Panc1 (cell line): ENCODE measurements at places on chromosomes 12 and 14. TPM values are rescaled to one million over a fixed set of nuclear protein-coding genes. Genes with fewer than 3 reads are reported as not detected.

GRCh38 chr14:93108105-93108504 lies 7.6 kb downstream of the ITPK1 start:
- H3K4me3 ChIP-seq, result no peak overlapping the region
- no peak overlapping the region for H3K27ac ChIP-seq
- H3K4me1 ChIP-seq, result peaks cover 3% of the 10 kb centered on the region; the same call in 1 of the 2 replicates

- H3K27me3 ChIP-seq, result no peaks in the 10 kb centered on the region
- no peak overlapping the region for H3K27ac ChIP-seq
- H3K4me3 ChIP-seq, result no peak overlapping the region
Measured at GRCh38 chr12:97229004-97229403, 233.6 kb upstream of the RMST start.

DNA sequence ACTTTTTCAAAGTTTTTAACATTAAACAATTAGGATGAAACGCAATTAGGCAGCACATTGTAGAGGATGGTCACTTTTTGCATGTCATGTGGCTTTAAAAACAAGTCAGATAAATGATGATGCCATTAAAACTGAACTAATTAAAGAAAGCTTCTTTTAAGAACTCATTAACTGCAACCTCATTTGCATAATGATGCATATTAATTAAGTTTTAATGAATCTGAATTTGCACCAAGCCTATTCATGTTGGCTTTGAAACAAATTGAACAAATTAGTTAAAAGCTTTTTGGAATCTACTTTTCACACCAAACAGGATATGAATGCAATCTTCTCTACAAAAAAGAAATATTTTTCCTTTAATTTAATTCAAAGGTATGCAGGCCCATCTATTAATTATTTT lies 499.0 kb downstream of the VRK1 start:
- no peaks in the 10 kb centered on the region for H3K4me1 ChIP-seq
- peaks cover 2% of the 10 kb centered on the region; the same call in 1 of the 2 replicates for H3K27me3 ChIP-seq
- DNase-seq, result no peak
- no peak overlapping the region for H3K27ac ChIP-seq

DNA sequence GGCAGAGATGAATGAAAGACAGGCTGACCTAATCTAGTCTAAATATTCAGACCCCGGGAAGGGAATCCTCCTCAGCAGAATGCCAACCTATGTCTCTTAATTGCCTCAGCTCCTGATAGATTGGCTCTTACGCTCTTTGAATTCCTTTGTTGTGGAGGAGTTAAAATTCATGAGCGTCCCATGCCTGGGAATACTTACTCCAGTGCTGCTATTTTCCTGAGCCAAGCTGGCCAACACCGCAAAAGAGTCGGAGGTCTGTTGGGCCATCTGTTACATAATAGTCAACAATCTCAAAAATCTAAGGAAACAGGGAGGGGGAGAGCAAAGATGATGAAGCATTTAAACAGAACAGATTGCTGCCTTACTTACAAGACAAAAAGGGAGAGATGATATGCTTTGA lies 182.8 kb downstream of the ASCL1 start:
- H3K36me3 ChIP-seq, result no peaks in the 10 kb centered on the region
- H3K4me1 ChIP-seq, result no peaks in the 10 kb centered on the region
- DNase-seq, result no peak
- no peak overlapping the region for H3K4me3 ChIP-seq
- H3K27me3 ChIP-seq, result no peaks in the 10 kb centered on the region
- H3K27ac ChIP-seq, result no peak overlapping the region

DNA sequence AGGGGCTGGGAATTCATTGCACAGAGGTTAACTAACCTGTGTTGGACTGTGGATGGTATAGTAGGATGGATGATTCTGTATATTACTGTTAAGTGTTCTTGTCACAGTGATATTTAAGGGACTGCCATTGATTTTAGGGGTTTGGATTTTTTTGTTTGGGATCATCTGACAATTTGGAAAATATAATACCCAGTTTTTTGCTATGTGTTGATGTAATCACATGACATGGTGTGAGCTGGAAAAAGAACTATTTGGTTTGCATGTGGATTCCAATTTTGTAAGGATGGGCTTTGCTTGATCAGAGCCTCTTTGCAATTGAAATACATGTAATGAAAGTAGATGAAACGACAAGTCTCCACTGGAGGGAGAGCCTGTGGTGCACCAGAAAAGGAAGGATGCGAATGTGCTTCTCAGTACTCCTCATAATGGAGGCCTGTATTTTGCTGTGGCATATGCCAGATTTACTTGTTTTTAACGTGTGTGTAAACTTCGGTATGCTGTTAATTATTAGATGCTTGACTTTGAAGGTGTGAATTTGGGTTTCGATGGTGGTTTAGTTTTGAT lies 2.7 kb downstream of the DYRK2 start:
- DNase-seq, result no peak
- no peaks in the 10 kb centered on the region for H3K36me3 ChIP-seq
- H3K4me1 ChIP-seq, result peaks cover 23% of the 10 kb centered on the region
- H3K27ac ChIP-seq, result no peak overlapping the region
- H3K4me3 ChIP-seq, result peak overlapping the region; percentile 84; the same call in 1 of the 2 replicates

DNA sequence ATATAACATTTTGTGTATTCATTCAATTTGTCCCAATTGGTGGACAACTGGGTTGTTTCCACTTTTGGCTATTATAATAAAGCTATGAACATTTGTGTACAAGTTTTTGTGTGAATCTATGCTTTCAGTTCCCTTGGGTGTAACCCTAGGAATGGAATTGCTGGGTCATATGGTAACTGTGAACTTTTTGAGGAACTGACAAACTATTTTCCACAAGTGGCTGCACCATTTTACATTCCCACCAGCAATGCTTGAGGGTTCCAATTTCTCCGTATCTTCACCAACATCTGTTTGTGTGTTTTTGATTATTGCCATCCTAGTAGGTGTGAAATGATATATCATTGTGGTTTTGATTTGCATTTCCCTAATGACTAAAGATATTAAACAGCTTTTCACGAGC lies 13.0 kb downstream of the LPCAT3 start:
- no peak overlapping the region for H3K4me3 ChIP-seq
- no peak for DNase-seq
- H3K36me3 ChIP-seq, result peaks cover 3% of the 10 kb centered on the region
- no peaks in the 10 kb centered on the region for H3K27me3 ChIP-seq

DNA sequence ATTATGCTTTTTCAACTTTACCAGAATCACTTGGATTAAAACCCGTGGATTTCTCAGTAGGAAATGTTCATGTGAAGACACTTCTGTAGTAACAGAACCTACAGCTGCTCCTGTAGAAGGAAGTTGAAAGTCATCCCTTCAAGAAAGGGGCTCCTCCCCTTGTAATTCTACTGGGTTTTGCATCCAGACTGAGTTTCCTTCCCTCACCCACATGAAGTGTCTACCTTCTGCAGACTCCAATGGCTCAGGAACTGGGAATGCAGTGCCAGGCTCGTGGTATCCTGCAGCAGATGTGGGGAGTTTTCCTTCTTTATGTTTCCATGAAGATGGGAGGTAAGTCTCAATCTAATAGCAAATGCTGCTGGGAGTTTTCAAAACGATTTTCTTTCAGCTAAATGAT lies 7.9 kb upstream of the OR10G2 start:
- no peaks in the 10 kb centered on the region for H3K36me3 ChIP-seq
- no peak for DNase-seq
- H3K4me3 ChIP-seq, result no peak overlapping the region
- no peak overlapping the region for H3K27ac ChIP-seq
- no peaks in the 10 kb centered on the region for H3K4me1 ChIP-seq

- H3K4me1 ChIP-seq, result peaks cover 9% of the 10 kb centered on the region; the same call in 1 of the 2 replicates
- H3K27ac ChIP-seq, result peak within 1 kb of the TSS; percentile 96
- H3K36me3 ChIP-seq, result peaks cover 14% of the 10 kb centered on the region
- H3K27me3 ChIP-seq, result peaks cover 2% of the 10 kb centered on the region; the same call in 1 of the 2 replicates
Measured at GRCh38 chr12:95858451-95859343, at the start of gene SNRPF. Gene SNRPF (plus strand): TSS chr12:95858952. CDS start chr12:95859074, 122 bp downstream.

DNA sequence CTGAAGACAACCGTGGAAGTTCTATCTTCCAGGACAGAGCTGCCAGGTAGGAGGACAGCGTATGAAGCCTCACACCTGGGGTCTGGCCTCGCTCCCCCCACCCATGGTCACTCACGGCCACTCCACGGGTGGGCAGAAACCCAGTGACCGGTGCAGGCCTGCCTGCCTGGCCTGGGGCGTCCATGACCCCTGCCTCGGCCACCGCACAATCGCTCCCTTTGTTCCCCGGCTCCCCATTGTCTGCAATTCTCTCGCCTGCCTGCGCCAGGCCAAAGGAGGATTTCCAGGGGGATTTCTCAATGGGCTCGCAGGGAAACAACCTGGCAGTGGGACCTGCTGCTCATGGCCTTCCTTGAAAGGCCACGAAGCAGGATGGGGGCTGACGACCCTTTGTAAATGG lies 22.6 kb downstream of the CCDC85C start:
- H3K4me1 ChIP-seq, result peaks cover 36% of the 10 kb centered on the region
- no peak overlapping the region; the same call in 1 of the 2 replicates for H3K27ac ChIP-seq
- H3K27me3 ChIP-seq, result no peaks in the 10 kb centered on the region

- no peak overlapping the region for H3K4me3 ChIP-seq
- no peaks in the 10 kb centered on the region for H3K27me3 ChIP-seq
- no peaks in the 10 kb centered on the region for H3K4me1 ChIP-seq
- H3K36me3 ChIP-seq, result no peaks in the 10 kb centered on the region
Measured at GRCh38 chr12:21697904-21698630, 40.4 kb upstream of the LDHB start.

DNA sequence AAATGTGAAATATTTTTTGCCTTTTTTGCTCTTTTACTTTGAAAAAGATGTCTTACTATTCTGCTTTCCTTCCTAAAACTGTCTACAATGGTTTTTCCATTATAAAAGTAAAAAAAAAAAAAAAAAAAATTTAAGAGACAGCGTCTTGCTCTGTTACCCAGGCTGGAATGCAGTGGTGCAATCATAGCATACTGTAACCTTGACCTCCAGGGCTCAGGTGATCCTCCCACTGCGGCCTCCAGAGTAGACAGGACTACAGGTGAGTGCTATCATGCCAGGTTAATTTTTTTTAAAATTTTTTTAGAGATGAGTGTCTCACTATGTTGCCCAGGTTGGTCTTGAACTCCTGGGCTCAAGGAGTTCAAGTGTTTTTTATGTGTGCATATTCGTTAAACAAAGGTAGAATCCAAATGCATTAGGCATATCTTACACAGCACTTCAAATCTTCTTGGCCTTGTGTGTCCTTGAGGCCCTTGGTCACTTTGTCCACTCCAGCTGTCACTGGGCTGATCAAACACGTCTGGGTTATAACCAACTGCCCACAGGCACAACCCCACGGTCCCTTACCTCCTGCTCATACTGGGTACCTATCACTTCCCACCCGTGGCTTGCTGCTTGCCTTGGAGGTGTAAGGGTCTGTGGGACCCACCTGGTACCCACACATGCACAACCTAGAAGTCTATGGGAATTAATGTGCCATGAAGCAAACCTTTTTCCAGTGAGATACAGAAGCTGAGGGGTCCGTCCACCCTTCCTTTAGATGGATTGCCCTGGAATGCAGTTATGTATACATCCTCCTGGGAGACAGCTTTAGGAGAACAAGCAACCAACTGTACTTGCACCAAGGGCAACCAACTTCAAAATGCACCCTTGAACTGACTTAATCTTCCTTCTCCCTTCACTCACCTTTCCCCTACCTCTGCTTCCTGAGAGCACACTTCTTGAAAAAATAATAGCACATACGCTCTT lies 12.8 kb downstream of the RAD52 start:
- no peaks in the 10 kb centered on the region for H3K4me1 ChIP-seq
- no peaks in the 10 kb centered on the region for H3K27me3 ChIP-seq
- H3K36me3 ChIP-seq, result no peaks in the 10 kb centered on the region; the same call in 1 of the 2 replicates
- no peak overlapping the region for H3K4me3 ChIP-seq

GRCh38 chr14:100544506-100545141 lies 42.6 kb downstream of the BEGAIN start:
- no peak for DNase-seq
- no peak overlapping the region for H3K4me3 ChIP-seq

The PPP1R3E gene
- 8.8 TPM for total RNA-seq

The MAP1LC3B2 gene
- total RNA-seq, result 1.9 TPM

The SSPN gene
- total RNA-seq, result 23.4 TPM

The ALX1 gene
- 0.23 TPM for total RNA-seq

The RBMS2 gene
- 18.2 TPM for total RNA-seq
